EL (cell line): ENCODE measurements at places on chromosomes 11 and 22.

DNA sequence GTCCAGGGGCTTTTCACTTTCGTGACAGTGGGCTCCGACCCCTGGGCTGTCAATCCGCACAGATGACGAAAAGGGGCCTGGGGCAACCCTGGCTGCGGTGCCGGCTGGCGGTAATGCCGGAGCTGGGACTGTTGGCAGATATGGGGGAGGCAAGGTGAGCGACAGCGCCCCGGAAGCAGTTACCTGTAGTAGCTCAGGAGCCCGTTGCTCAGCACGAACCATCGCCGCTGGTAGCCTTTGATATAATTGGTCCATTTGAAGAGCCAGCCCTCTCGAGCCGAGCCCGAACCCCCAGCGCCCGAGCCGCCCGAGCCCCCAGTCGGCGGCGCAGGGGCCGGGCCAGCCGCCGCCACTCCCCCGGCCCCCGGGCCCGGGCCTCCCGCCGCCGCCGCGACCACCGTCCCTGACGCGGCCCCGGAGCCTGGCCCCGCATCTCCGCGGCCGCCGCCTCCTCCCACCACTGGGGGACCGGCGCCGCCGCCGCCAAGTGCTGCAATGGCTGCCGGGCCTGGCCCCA is 396 bp downstream of the OSBP start:
- DNase-seq = peak; percentile 12

- no peak for DNase-seq
These were observed 8.3 kb downstream of the TBC1D22A start for GRCh38 chr22:46770726-46771125.

- no peak for DNase-seq
These were observed 9.6 kb downstream of the ART5 start for GRCh38 chr11:3632070-3632660.

DNA sequence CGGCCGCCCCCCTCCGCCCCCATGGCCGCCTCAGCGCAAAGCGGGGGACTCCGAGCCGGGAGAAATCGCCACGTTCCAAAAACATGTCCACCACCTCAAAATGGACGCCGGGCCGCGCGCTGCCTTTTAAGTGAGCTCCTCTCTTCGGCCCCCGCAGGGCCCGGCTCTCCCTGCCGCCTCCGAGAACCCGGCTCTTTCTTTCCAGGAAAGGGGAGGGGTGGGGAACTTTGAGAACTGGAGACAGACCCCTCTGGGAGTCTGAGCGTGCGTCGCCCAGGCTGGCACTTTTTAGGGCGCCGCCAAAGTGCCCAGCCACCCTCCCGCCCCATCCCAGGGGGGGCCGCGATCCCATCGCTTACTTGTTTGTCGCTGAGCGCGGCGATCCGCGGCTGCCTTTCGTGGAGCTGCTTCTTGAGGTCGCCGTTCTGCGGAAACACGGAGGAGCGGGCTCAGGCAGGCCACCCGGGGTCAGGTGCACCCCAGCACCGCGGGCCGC is 1.6 kb downstream of the PHF21B start:
- peak; percentile 15 for DNase-seq

DNA sequence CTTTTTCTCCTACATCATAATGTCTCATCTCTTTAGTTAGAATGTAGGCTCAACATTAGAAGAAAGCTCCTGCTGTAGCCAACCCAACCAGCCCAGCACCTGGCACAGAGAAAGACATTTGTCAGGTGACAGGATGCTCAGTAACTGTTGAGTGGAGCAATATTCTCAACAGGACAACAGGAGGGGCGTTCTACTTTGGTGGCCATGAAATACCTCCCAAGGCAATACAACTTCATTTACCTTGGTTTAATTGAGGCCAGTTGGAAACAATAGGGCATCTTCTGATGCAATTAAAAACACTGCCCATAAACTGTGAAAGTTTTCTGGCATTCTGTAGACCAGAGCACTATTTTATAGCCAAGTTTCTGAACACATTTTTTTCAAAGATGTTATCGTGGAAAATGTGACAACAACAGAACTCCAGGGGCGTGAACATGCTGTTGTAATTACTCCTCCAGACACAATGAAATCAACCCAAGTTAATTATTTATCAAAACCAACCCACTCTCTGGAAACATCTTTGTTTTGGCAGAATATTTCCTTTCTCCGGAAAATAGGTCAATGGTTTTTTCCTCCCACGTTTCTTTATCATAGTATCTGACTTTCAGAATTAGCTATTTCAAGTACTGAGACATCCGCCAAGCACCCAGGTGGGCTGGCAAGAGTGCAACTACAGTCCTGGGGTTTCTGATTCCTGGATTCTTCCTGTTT is 538.1 kb downstream of the SOX6 start:
- no peak for DNase-seq

GRCh38 chr11:128469220-128469619 is 118.1 kb downstream of the ETS1 start:
- DNase-seq = no peak

- DNase-seq = no peak
These were observed 15.1 kb downstream of the CDKN1C start for GRCh38 chr11:2870460-2870859.

- DNase-seq = no peak
These were observed 58.6 kb downstream of the SC5D start for GRCh38 chr11:121351083-121351630.

DNA sequence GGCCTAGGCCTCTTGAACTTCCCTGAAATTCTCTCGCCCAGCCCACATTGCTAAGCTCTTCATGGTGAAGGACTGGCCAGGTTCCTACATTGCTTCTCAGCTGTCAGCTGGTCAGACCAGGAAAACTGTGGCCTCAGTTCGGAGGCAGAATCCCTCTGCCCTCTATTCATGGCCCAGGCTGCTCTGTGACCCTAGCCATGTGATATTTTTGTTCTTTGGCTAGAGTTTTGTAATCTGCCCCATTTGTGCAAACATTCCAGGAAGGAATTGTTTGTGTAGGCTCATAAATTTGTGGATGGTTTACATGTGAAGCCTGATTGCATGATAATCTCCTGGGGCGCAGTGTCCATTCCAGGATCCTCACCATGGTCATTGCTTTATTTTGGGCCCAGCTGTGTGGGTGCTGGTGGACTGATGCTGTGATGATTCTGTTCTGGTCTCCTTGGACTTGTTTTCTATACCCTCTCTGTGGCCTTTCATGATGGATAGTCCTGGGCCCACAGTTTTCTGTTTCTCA is 149.1 kb upstream of the E2F8 start:
- no peak for DNase-seq

DNA sequence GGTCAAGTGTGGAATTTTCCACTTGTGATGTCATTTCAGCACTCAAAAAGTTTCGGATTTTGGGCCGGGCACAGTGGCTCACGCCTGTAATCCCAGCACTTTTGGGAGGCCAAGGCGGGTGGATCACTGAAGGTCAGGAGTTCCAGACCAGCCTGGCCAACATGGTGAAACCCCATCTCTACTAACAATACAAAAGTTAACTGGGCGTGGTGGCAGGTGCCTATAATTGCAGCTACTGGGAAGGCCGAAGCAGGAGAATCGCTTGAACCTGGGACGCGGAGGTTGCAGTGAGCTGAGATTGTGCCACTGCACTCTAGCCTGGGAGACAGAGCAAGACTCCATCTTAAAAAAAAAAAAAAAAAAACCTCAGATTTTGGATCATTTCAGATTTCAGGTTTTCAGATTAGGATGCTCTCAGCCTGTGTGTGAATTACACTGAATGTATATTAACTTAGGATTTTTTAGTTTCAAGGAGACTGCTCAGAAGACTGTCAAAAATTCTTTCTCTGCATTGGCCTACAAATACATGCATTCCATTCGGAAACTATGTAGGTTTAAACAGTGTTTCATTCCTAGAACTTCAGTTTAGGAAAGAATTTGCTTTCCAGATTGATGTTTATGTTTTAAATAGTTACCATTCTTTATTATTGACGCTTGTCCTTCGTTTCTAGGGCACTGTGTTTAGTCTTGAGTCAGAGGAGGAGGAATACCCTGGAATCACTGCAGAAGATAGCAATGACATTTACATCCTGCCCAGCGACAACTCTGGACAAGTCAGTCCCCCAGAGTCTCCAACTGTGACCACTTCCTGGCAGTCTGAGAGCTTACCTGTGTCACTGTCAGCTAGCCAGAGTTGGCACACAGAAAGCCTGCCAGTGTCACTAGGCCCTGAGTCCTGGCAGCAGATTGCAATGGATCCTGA is 48.0 kb downstream of the BID start:
- DNase-seq = peak; percentile 79

- peak; percentile 52 for DNase-seq
These were observed 107.9 kb downstream of the NAT10 start for GRCh38 chr11:34213366-34213765.

DNA sequence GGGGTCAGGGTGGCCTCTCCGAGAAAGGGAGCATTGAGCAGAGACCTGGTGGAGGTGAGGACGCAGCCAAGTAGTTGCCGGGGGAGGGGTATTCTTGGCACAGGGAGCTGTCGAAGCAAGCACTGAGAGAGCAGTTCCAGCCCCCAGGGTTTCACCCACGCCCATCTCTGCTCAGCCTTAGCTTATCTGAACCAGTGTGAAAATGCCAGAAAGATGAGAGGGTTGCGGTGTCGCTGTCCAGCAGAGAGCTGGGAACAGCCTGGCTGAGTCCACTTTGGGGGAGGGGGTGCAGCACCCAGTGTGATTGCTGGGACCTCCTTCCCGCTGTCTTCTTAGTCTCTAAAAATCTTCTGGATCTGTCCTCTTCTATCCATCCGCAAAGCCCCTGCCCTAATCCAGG is 123.3 kb upstream of the TBCEL start:
- no peak for DNase-seq

DNA sequence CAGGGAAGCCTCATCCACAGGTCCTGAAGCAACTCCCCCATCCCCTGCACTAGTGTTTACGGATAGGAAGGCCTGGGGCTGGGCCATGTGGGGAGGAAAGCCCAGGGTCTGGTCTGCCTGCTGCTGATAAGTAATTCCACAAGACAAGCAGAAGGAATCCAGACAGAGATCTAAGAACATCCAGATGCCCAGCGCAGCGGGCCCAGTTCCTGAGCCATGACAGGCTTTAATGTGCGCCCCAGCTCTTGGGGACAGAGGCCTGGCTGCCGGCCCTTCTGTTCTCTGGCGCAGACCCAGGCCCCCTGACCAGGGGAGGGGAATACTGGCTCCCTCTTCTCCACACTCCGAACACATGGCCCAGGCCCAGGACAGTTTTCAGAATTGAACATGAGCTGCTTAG is 28.8 kb upstream of the ETS1 start:
- no peak for DNase-seq

- DNase-seq = no peak
These were observed 42.3 kb upstream of the MRPL17 start for GRCh38 chr11:6725386-6725896.

GRCh38 chr11:21037850-21038249 is 368.5 kb downstream of the NELL1 start:
- DNase-seq = no peak

DNA sequence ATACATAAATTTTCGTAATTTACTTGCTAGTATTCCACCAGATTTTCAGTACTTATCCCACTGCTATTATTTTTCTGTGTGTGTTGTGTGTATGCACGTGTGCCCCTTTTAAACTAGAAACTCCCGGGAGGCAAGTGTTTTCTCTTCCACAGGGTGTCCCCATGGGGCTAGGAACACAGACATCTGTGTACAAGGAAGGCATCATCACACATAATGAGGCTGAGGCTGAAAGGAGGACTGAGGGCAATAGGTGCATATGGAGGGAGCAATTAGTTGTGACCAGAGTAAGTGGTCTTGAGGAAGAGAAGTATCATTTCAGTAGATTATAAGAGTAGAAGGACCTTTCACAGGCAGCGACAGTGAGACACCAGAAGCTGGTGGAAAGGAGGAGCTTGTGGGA is 2.1 kb upstream of the DPAGT1 start:
- no peak for DNase-seq

DNA sequence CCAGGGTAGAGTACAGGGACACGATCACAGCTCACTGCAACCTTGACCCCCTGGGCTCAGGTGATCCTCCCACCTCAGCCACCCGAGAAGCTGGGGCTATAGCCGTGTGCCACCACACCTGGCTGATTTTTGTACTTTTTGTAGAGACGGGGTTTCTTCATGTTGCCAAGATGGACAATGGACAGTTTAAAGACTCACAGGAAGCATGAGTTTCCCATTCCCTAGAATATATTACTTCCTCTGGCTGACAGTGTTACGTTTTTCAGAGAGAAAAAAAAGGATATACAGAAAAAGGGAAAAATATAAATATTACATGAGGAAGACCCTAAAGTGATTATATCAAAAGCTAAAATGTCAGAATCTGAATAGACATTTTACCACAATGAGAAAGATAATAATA is 72.3 kb downstream of the RSF1 start:
- DNase-seq = no peak

GRCh38 chr22:19396561-19396933 is 35.0 kb downstream of the HIRA start:
- no peak for DNase-seq

DNA sequence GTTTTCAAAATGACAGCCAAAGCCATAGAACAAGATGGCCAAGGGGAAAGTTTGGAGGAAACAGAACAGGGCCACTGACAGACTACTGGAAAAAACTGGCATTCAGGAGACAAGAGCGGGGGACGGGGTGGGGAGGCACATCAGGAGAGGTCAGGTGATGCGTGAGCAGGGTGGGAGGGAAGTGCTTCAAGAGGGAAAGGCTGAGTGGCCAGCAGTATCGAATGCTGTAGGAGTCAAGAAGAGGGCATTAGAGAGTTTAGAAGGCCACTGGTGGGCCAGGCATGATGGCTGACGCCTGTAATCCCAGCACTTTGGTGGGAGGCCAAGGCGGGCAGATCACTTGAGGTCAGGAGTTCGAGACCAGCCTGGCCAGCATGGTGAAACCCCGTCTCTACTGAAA is 8.2 kb downstream of the GTPBP1 start:
- DNase-seq = no peak

DNA sequence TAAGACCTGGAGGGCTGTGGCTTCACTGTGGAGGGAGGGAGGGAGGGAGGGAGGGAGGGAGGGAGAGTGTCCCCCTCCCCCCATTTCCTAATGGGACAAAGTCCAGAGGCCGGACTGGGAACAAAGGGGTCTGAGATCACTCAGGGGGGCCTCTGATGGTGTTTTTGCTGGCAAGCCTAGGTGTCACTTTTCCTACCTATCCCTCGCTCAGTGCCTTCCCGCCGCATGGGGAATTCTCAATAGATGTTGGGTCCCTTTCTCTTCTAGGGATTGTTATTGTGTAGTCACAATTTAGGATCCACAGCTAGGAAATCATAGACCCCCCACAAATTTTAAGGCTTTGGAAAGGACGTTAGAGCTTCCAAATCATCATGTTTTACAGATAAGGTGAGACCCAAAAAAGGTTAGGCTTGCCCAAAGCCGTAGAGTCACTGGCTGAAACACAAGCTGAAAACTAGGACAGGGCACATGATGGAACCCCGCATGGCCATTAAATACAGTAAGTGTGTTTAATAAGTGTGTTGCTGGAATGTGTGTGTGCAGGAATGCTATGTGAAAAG is 4.8 kb upstream of the FTH1 start:
- no peak for DNase-seq
